ENCODE measurements at places on chromosomes 11 and 22. TPM values are rescaled to one million over a fixed set of nuclear protein-coding genes. Genes with fewer than 3 reads are reported as not detected.

Gene SLC5A4
- total RNA-seq, result 1.0 TPM

Gene PDGFD
- 20.1 TPM for total RNA-seq

Gene KDM2A
- total RNA-seq, result 47.0 TPM

Gene OR5D18
- not detected for total RNA-seq

Gene PANX3
- total RNA-seq, result not detected
